GM23248 (cell line): ENCODE measurements at places on chromosomes 3 and 15.
A peak's percentile ranks its signal among the peaks of the same experiment; 100 is the strongest.

DNA sequence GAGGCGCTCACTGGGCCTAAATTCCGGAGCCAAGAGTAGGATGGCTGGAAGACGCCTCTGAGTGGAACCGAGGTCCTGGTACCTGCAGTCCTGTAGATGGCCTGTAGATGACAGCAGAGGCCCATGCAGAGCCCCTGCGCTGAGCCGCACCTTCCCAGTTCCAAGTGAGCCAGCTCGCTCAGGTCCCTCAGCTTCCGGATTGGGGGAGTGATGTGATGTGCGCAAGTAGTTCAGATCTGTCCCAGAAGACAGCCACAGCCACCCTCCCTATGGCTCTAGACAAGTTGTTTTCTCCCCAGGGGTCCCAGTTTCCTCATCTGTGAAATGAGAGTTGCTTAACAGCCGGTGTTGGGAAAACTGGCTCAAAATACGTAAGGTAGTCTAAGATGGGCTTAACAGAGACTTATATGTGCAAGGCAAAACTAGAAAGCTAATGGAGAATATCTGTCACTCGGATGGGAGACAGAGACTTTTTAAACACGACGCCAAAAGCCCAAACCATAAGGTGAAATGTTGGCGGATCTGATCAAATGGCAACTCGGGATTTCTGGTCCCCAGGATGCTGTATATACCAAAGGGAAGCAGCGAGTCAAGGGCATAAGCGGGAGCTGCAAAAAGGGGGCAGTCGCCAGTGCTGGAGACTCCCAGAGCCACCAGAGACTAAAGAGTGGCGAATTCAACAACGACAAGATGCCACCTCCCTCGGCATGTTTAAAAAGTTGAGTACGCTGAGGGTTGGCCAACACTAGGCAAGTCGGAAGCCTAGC, 765 bp upstream of the MAPKAPK3 start:
- peak; percentile 92 for DNase-seq

DNA sequence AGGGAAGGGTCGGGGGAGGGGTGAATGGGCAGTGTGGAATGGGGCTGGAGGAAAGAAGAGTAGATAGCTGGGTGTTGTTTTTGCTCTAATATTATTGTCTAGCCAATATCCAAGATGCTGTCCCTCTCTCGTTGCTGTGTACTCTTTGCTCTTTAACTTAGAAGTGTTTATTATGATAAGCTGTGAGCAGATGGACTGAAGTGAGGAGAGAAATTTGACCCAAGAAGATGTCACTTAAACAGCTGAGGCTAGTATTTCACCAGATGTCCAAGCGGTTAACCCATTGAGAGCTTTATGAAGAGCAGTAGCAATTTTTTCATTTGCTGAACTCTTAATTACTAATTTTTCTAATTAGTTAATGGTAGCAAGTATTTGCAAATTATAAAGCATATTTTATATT, 212.2 kb upstream of the TP63 start:
- DNase-seq: no peak

- no peak for DNase-seq
These were observed 13.5 kb downstream of the IQGAP1 start for GRCh38 chr15:90401495-90401894.

DNA sequence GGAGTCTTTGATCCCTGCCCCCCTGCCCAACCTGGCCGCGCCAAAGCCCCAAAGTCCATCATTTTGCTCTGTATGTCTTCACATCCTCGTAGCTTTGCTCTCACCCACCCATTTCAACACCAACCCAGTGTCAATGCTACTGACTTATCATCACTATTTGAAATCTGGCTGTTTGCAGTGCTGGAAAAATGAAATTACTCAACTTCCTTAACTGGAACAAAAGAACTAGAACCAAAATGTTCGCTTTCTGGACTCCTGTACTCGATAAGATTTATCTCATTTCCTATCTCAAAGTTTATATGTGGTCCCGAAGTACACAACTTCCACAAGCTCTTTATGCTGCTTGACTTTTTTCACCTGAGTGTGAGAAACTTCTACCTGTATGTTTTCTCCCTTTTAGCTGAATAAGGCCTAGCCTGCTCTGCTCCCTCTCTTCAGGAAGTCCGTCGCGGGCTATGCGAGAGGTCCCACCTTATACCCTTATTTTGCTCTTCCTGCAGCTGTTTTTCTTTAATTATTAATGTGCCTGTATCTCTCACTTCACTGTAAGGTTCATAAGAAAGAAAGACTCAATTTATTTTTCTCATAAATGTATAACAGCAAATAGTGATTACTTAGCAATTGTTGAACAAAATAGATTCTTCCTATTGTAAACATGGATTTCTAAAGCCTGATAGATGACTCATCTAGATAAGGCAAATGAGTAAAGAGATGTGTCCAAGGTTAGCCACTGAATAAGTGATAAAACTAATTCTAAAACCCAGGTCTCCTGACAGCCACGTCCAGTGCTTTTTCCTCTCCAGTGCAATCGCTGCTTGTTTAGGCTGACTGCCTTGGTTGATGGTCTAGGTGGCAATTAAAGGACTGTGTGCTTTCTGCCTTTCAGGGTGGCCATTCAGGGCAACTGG, 464.1 kb upstream of the TPRG1 start:
- DNase-seq: no peak

DNA sequence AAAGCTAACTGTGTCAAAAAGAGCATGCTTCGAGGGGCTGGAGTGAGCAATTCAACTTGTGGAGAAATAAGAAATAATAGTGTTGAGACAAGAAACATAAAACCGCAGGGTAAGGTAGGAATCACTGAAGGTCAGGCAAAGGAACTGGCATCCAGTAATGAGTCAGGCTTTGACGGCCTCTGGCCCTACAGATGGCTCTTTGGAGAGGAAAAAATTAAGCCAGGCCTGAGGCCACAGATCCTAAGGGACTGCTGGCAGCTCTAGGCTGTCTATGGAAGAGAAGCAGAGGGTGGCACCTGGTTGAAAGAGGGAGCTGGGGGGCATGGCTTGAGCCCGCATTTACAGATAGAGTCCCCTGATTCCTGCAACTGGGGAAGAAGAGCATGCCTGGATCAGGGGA, 28.6 kb upstream of the ZSCAN2 start:
- DNase-seq: peak; percentile 20

GRCh38 chr3:146148468-146148931, 12.5 kb downstream of the PLOD2 start:
- DNase-seq: peak; percentile 56

GRCh38 chr3:156456771-156457224, 98.1 kb downstream of the SSR3 start:
- no peak for DNase-seq
